ENCODE measurements at places on chromosomes 5 and 9. TPM values are rescaled to one million over a fixed set of nuclear protein-coding genes. Genes with fewer than 3 reads are reported as not detected.

HARS1 gene
- total RNA-seq, result 110 TPM

MLLT3 gene
- 24.9 TPM for total RNA-seq

ZNF658 gene
- 1.7 TPM for total RNA-seq

CTSV gene
- total RNA-seq, result 0.48 TPM

SVEP1 gene
- not detected for total RNA-seq

CYSRT1 gene
- total RNA-seq, result 0.50 TPM

PCDHGB6 gene
- total RNA-seq, result 0.34 TPM

ACOT12 gene
- not detected for total RNA-seq

KLHL3 gene
- total RNA-seq, result 1.7 TPM

IRX4 gene
- total RNA-seq, result not detected

NUTM2F gene
- not detected for total RNA-seq

CAMSAP1 gene
- total RNA-seq, result 44.4 TPM

RMRP gene
- total RNA-seq, result 6,583 TPM

DNA sequence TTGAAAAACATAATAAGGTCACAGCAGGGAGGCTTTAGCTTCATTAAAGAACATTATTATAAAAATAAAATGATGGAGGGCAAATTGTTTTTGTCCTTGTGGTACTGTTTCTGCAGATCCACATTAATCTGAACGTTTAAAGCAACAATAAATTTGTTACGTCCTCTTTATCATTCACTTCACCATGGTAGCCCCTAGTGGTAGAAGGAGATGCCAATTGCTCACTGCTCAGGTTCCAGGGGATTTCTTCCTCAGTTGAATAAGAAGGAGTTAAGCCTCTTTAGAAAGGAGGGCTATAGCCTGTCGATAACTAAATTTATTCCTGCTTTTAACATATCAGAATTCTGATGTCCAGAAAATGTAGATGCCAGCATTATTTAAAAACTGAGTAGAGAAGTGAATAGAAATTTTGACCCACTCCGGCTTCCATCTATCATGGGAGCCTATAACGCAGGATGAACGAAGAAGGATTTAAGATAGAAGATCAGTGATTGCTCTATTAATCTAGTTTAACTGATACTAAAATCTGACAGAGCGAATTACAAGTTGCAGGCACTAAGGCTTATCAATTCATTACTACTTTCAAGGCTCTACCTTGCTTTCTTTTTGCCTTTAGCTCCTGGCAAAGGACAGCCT is 692.3 kb downstream of the PTPRD start:
- DNase-seq, result no peak

- DNase-seq, result no peak
Measured at GRCh38 chr5:40781843-40782409, 16.2 kb downstream of the PRKAA1 start.

DNA sequence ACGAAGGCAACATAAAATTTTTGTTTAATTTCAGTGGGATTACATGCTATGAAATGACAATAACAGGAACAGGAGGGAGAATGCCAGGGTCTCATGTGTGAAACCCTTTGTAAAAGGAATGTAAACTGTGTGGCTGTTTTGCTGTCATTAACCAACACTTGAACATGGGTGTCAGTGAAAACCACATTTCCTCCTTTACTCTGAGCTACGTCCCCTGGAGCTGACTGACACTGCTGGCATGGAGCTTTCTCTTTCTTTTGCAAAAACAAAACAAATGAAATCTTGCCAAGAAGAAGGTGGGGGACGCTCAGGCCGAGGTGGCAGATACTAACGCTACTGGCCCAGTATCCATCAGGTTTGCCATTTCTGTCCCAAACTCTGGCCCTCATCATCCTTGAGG is 121.4 kb downstream of the DMRT2 start:
- DNase-seq, result no peak

- DNase-seq, result no peak
Measured at GRCh38 chr5:134873494-134873893, 677 bp upstream of the TXNDC15 start.

- no peak for DNase-seq
Measured at GRCh38 chr9:123933440-123934212, 3.7 kb upstream of the DENND1A start.

GRCh38 chr9:16267281-16268066 is 603.0 kb downstream of the BNC2 start:
- DNase-seq, result no peak

- DNase-seq, result no peak
Measured at GRCh38 chr5:140946578-140946977, 19.7 kb upstream of the PCDHAC2 start.

DNA sequence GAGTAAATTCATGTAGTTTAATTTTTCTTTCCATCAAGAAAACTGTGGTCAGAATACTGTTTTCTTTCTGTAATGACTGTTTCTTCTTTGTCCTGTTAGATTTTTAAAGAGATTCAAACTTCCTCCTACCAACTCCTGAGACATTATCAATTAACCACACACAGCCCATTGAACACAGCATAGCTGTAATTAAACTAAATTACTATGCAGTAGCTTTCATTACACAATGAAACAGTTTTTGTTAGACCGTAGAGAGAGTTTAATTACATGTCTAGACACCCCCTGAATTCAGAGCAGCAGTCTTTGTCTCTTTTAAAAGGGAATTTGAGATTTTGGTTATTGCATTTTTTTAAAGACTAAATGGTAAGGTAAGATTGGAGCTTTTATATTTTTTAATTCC is 77.5 kb downstream of the STARD4 start:
- no peak for DNase-seq

DNA sequence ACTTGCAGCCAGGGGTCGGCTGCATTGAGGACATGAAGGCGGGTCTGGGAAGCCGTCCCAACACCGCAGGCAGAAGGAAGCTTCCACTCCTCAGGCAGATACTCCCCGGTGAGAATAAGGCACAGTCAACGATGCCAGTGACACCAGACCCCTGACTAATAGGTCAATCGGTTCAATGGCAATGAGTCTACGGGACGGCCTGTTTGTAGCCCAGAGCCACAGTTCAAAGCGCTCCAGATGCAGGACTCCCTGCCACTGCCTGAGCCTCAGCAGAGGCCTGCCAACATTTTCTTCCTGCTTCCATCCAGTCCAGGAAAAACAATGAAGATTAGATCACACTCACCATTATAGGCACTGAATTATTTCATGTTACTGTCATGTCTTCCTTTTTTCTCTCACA is 84.5 kb upstream of the SIMC1 start:
- DNase-seq, result no peak

DNA sequence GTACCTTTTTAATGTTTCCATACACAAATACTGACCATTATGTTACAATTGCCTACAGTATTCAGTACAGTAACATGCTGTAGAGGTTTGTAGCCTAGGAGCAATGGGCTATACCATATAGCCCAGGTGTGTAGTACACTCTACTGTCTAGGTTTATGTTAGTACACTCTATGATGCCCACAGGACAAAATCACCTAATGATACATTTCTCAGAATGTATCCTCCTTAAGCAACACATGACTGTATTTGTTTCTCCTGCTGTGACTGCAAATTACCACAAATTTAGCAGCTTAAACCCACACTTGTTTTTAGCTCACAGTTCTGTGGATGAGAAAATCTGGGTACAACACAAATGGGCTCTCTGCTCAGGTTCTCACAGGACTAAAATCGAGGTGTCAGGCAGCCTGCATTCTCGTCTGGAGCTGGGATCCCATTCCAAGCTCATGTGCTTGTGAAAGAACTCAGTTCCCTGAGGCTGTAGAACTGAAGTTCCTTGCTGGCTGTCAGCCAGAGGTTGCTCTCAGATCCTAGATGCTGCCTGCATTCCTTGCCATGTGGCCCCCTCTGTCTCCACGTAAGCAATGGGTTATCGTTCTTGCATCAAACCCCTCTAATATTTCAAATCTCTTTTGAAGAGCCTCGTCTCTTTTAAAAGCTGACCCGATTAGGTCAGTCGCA is 38.6 kb upstream of the PIK3R1 start:
- DNase-seq, result no peak

DNA sequence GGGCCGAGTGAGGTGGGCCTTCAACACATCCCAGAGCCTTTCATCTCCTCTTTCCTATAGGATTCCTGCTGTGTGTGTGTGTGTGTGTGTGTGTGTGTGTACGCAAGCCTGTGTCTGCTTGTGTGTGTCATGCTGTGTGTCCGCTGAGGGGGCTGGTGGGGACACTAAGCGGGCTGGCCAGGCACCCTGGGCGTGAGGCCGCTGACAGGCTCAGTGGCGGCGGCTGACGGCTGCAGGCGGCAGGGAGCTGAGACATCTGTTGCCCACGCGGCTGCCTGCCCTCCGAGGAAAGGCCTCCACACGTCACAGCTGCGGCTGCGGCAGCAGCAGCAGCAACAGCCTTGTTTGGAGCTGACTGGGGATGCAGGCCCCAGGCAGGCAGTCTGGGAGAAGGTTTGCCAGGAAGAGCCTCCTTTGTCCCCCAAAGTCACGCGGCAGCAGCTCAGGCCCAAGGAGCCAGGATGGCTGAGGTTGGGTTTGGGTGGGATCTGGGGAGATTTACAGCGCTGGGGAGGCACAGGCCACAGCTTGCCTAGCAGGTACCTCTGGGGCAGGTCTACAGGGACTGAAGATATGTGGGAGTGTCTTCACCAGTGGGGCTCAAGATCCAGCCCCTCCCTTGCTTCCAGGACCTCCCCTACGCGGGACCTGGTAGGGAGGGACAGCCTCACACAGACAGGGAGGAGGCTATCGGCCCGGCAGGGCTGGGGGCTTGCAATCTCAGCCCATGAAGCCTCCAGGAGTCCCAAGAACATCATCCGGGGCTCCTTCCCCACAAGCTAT is 1.8 kb downstream of the PDLIM4 start:
- DNase-seq, result no peak

GRCh38 chr5:137995077-137995748 is 37.7 kb downstream of the FAM13B start:
- DNase-seq, result no peak

DNA sequence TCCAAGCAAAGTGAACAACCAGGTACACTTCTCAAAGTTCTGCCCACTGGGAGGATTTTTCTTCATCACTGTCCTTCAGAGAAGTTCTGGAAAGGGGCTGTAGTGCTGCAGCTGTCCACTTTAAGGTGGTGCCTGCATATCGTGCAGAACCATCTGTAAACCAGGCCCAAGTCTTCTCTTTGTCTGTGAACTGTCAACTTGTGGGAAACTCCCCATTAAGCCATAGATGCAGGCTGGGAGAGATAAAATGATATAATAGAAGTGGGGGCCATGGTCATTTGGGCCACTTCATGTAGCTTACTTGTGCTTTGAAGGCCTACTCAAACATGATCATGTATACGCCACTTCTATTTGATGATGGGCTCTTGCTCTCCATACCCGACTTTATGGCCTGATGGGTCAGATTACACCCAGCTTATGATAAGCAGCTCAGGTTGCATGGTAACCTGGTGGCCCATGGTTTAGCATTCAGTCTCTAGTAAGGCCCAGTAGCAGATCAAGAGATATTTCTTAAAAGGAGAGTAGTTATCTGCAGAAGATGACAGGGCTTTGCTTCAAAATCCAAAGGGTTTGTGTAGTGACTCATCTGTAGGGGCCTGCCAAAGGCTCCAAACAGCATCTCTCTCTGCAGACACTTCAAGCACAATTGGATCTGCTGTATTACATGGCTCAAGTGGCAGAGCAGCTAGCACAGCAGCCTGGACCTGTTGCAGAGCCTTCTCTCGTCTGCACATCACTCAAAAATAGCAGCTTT is 15.7 kb upstream of the BTF3 start:
- DNase-seq, result no peak

GRCh38 chr9:120757026-120757913 is 35.9 kb downstream of the FBXW2 start:
- DNase-seq, result no peak

DNA sequence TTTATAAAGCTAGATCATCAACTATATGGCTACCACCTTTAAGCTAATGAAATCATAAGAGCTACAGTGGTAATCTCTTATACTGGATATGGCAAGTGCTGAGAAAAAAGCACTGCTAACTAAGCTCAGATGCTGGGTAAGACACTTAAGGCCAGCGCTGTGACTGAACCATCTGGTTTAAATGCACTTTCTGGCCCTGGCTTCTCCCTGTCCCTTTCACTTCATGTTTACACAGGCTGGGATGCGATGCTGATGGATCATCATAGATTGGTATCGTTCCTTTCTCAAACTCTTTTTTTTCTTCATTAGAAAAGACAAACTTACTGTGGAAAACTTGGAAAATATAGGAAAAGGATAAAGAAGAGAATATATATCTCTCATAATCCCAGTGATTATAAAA is 52.3 kb downstream of the KIF24 start:
- DNase-seq, result no peak

GRCh38 chr5:123699571-123699970 is 187.6 kb downstream of the CSNK1G3 start:
- DNase-seq, result no peak

All from activated T-helper 2 cell treated with anti-CD3 and anti-CD28 coated beads, Interferon-gamma antibody, Interleukin-2, Interleukin-4, amounts not matched to agents 10 μg/mL and 5 μg/mL and 100 μg/mL, durations not matched to agents 14 hours and 24 hours and 36 hours (primary cell).